MCF 10A (cell line): ENCODE measurements at places on chromosomes 3 and 15. TPM values are rescaled to one million over a fixed set of nuclear protein-coding genes. Genes with fewer than 3 reads are reported as not detected.

ACVR2B gene
- 3.6 and 3.8 TPM in 2 replicates for total RNA-seq

LYSMD2 gene
- total RNA-seq = 13.4 and 14.3 TPM in 2 replicates

ATP8B4 gene
- total RNA-seq = not detected in 2 replicates

ZKSCAN7 gene
- total RNA-seq = not detected in 2 replicates

GRK7 gene
- total RNA-seq = not detected in 2 replicates

CKMT1A gene
- 11.4 and 27.5 TPM in 2 replicates for total RNA-seq

REC114 gene
- total RNA-seq = not detected in 2 replicates

RUVBL1 gene
- total RNA-seq = 88.1 and 114 TPM in 2 replicates

RETNLB gene
- not detected in 2 replicates for total RNA-seq

PFKFB4 gene
- total RNA-seq = 3.4 and 4.6 TPM in 2 replicates

LRRC3B gene
- not detected in 2 replicates for total RNA-seq

UBR1 gene
- total RNA-seq = 25.6 and 32.6 TPM in 2 replicates

MUC4 gene
- not detected in 2 replicates for total RNA-seq

GOLGA8A gene
- 173 and 192 TPM in 2 replicates for total RNA-seq

CPOX gene
- total RNA-seq = 10.8 and 11.2 TPM in 2 replicates

TTC23 gene
- 15.1 and 15.6 TPM in 2 replicates for total RNA-seq

CPN2 gene
- not detected in 2 replicates for total RNA-seq

CTXN2 gene
- total RNA-seq = not detected in 2 replicates

RBP2 gene
- not detected in 2 replicates for total RNA-seq

ISL2 gene
- not detected in 2 replicates for total RNA-seq

FBXO40 gene
- total RNA-seq = not detected in 2 replicates

TMC3 gene
- total RNA-seq = not detected in 2 replicates

GCHFR gene
- 7.2 and 8.2 TPM in 2 replicates for total RNA-seq

VPS33B gene
- total RNA-seq = 11.7 and 12.6 TPM in 2 replicates

SAMMSON gene
- total RNA-seq = not detected in 2 replicates

CADPS gene
- not detected in 2 replicates for total RNA-seq

TNFAIP8L3 gene
- 2.6 and 4.2 TPM in 2 replicates for total RNA-seq

PEX11A gene
- total RNA-seq = 3.4 and 3.9 TPM in 2 replicates

MOBP gene
- total RNA-seq = 0.21 TPM in 1 of 2 replicates, not detected in the other

FANCD2OS gene
- total RNA-seq = not detected in 2 replicates

CD200R1L gene
- total RNA-seq = not detected in 2 replicates

SLC22A13 gene
- total RNA-seq = 1.7 and 1.9 TPM in 2 replicates

AGTR1 gene
- total RNA-seq = not detected in 2 replicates

TJP1 gene
- total RNA-seq = 114 and 137 TPM in 2 replicates

SLC51B gene
- total RNA-seq = not detected in 2 replicates

ZBTB38 gene
- 168 and 186 TPM in 2 replicates for total RNA-seq

FAM81A gene
- 1.1 TPM in 2 replicates for total RNA-seq

CAPN3 gene
- 4.7 and 7.5 TPM in 2 replicates for total RNA-seq

FAM43A gene
- total RNA-seq = 1.0 and 1.3 TPM in 2 replicates

CPNE9 gene
- not detected in 2 replicates for total RNA-seq

ECE2 gene
- total RNA-seq = not detected in 2 replicates

CCNDBP1 gene
- total RNA-seq = 45.5 and 50.4 TPM in 2 replicates

RASGRP1 gene
- not detected in 2 replicates for total RNA-seq

HCLS1 gene
- total RNA-seq = 1.6 and 2.5 TPM in 2 replicates

NTRK3 gene
- not detected in 2 replicates for total RNA-seq

AMIGO3 gene
- 0.79 TPM in 1 of 2 replicates, not detected in the other for total RNA-seq

FBN1 gene
- 14.3 and 24.2 TPM in 2 replicates for total RNA-seq

TRIP4 gene
- total RNA-seq = 19.8 and 26.0 TPM in 2 replicates

PKM gene
- total RNA-seq = 612 and 828 TPM in 2 replicates
